ENCODE measurements at places on chromosomes 12 and 14. TPM values are rescaled to one million over a fixed set of nuclear protein-coding genes. Genes with fewer than 3 reads are reported as not detected.

GRCh38 chr12:51391283-51392123 lies at the start of gene GALNT6:
TSS of gene GALNT6 (minus strand) at chr12:51391406. CDS start at chr12:51379781, 11,625 bp downstream.
- peak; percentile 70 for DNase-seq

Gene CNOT2
- total RNA-seq = 60.4 TPM

DNA sequence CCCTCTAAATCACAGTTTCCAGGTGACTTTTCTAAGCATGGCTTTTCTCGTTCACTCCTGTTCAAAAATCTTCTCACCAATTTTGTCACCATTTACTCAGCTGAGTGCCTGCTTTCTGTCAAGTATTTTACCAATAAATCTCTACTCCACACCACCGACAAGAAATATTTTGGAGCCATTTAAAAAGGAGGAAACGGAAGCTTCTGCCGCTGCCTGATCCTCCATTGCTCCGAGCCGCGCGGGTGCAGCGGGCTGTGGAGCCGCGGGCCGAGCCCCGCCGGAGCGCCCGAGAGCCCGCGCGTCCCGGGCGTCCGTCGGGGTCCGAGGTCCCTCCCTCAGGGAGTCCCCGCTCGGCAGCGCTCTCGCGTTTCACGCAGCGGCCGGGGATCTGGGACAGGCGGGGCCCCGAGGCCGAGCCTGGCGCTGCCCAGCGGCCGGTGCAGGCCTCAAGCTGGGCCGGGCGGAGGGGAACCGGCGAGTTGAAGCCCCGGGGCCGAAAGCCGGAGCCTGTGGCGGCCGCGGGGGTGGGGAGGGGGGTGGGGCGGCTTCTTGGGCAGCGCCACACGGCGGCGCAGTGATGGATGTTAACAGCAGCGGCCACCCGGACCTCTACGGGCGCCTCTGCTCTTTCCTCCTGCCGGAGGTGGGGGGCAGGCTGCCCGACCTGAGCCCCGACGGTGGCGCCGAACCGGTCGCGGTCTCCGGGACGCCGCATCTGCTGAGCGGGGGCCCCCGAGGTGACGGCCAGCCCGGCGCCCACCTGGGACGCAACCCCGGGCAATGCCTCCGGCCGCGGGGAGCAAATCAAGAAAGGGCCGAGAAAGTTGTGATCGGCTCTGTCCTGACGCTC lies 1.1 kb upstream of the HEBP1 start:
- DNase-seq = peak; percentile 17

- DNase-seq = peak; percentile 9
Observed at GRCh38 chr12:7832059-7832696, 40.5 kb downstream of the SLC2A14 start.

DNA sequence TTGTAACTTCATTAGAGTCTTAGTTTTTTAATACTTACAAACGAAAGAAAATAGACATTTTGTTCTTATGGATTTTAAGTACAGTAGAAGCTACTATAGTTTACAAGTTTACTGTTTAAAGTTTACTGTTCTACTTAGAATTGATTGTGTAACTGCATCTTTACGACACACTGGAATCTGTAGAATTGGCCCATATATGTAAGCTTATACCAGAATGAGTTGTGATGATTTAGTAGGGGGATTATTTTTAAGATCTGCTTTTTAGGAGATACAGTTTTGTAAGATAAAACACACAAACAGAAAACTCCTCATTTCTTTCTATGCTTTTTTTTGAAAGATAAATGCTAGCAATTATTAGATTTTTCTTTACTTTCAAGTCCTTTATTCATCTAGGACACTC lies 30.2 kb upstream of the NAV3 start:
- no peak for DNase-seq

Gene ADGRD1
- 0.45 TPM for total RNA-seq

Gene POU6F1
- 4.1 TPM for total RNA-seq

- DNase-seq = no peak
Observed at GRCh38 chr14:99672506-99673304, 11.4 kb upstream of the CYP46A1 start.

GRCh38 chr12:49019120-49019430 lies 499 bp upstream of the PRKAG1 start:
- DNase-seq = no peak

Gene CACNA1C
- total RNA-seq = 0.03 TPM

Gene SLC6A13
- not detected for total RNA-seq

Gene POP5
- total RNA-seq = 92.6 TPM

DNA sequence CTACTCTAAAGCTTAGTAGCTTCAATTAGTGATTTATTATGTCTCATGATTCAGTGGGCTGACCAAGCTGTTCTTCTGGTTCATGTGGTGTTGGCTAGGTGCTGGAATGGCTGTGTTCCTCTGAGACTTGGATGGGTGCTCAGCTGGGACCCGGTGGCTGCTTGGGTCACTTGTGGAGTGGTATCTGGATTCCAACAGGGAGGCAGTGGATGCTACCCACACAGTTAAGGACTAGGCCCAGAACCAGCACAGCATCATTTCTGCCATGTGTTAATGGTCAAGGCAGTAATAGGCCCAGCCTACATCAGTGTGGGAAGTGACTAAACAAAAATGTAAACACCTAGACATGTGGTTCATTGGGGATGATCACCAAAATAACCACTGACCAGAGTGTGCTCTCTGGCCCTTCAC lies 72.2 kb downstream of the FGD4 start:
- DNase-seq = no peak

DNA sequence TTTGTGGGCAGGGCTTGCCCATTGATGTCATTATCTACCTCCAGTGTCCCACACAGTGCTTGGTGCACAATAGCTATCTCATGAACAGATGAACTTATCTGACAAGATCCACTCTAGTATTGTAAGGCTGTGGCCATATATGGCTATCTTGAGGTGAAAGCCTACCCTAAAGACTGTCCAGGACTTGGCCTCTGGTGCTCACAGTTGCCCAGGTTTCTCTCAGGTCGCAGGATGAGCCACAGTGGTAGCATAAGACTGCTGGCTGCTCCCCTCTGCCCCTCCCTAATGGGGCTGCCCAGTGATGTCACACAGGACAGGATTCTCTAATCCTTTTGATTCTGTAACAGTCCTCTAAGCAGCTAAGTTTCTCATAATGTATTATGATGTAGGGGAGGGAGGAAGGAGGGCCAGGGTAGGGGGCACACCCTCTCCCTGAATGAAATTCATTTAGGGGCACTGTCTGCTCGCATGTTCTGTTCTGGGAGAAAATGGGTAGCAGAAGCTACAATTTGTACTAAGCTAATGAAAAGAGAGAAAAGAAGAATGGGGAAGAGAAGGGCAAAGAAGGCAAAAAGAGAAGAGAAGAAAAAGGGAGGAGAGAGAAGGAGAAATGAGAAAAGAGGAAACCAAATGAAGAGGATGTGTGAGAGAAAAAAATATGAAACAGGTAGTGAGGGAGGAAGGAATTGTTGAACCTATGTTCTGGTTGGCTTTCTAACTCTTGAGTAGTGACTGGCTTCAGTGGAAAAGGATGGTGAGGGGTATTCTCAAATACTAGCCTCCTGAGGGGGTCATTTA lies 3.4 kb upstream of the PPM1A start:
- DNase-seq = no peak

DNA sequence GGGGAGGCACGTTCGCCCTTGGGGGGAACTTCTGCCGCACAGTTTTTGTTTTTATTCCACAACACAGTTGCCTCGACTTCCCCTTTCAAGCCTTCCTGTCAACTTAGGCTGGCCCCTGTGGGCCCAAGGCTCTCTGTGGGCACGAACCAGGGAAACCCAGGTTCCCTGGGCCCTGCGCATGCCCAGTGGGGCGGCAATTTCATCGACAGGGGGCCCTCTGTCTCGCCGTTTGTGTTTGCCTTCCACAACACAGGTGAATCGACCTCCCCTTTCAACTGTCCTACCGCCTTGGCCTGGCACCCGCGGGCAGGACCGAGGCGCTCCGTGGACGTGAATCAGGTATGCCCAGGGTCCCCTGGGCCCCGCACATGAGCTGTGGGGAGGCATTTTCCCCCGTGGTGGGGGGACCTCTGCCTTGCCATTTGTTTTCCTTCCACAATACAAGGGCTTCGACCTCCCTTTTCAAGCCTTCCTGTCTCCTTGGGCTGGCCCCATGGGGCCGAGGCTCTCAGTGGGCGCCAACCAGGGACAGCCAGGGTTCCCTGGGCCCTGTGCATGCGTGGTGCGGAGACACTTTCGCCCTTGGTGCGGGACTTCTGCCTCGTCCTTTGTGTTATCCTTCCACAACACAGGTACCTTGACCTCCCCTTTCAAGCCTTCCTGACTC lies 354.0 kb downstream of the ALG10 start:
- DNase-seq = no peak

Gene RAD9B
- total RNA-seq = 0.73 TPM

GRCh38 chr14:24817212-24818057 lies 183.4 kb upstream of the GZMB start:
- no peak for DNase-seq

Gene PLEKHH1
- total RNA-seq = 1.1 TPM

Gene KRT86
- total RNA-seq = not detected
